Dorsolateral prefrontal cortex (tissue), 122 donors: ENCODE measurements at places on chromosomes 3 and 15.

DNA sequence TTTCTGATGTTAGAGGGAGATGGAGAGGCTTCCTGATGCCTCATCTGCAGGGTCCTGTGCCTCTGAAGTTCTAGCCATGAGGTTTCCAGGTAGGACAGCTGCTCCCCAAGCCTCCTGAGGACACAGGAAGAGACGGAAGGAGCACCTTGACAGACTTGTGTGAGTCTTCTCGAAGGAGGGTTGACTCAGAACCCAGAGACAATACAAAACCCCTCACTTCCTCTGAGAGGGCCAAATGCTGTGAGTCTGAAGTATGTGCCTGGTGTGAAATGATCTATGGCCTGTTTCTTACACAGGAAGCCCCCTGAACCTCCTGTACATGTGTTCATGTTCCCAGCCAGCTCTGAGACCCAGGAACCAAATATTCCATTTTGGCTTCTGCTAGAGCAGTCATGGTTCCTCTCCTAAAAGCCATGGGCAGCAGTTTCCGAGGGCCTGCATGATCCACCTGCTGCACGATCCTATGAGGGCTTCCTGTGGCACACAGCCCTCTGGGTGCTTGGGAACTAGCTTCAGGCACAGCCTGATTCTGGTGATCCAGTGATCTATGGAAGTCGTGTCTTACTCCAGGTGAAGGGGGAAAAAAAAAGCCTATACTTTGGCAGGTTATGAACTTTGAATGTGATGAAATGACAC, 62.2 kb downstream of the AAGAB start:
- DNase-seq, result no peak

GRCh38 chr3:169250000-169250399, 413.5 kb downstream of the MECOM start:
- DNase-seq, result no peak

DNA sequence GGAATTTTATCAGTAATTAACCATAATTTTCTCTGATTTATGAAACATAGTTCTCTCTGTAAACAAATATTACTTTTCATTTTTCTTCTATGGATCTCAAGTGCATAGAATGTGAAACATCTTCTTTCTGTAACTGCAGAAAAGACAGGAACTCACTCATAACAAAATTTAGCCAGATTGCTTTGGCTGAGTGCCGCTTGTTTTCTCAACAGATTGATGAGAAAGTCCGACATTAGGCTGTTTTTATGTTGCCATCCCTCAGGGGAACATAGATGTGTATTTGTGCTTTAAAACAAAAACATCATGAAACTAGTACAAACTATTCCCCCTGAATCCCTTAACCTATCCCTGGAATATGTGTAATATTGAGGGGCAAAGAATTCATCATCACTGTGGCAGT, 154.2 kb downstream of the B3GALNT1 start:
- no peak for DNase-seq

DNA sequence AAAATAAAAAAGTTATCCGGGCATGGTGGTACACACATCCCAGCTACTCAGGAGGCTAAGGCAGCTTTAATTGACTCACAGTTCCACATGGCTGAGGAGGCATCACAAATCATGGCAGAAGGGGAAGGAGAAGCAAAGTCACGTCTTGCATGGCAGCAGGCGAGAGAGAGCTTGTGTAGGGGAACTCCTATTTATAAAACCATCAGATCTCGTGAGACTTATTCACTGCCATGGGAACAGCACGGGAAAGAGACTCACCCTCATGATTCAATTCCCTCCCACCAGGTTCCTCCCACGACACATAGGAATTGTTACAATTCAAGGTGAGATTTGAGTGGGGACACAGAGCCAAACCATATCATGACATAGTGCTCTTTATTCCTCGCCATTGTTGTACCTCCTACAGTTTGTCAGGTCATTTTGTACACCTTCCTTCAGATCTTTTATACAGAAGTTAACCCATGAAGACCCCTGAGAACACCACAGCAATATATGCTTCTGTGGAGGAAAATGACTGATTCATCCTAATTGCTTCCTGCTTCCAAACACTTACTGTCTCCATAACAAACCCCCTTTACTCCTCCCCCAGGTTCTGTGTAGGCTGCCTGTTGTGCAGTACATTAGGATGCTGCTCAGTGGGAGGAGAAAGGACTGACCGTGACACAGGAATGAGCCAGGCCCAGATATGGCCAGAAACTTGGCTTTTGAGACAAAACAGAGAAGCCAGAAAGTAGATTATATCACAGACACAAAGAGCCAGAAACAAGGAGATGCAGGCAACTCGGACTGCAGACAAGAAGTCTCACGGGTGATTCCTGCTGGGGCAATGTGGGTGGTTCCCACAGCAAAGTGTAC, 67.9 kb upstream of the HEG1 start:
- no peak for DNase-seq

DNA sequence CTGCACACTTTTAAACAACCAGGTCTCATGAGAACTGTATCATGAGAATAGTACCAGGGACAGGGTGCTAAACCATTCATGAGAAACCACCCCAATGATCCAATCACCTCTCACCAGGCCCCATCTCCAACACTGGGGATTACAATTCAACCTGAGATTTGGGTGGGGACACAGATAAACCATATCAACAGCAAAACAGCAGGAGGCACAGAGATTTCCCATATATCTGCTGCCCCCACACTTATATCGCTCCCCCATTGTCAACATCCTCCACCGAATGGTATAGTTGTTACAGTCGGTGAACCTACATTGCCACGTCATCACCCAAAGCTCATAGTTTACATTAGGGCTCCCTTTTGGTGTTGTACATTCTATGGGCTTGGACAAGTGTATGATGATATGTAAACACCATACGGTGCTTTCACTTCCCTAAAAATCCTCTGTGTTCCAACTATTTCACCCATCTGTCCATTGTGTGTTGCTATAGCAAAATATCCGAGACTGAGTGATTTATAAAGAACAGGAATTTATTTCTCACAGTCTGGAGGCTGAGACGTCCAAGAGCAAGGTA, 224.8 kb downstream of the FAM43A start:
- no peak for DNase-seq

DNA sequence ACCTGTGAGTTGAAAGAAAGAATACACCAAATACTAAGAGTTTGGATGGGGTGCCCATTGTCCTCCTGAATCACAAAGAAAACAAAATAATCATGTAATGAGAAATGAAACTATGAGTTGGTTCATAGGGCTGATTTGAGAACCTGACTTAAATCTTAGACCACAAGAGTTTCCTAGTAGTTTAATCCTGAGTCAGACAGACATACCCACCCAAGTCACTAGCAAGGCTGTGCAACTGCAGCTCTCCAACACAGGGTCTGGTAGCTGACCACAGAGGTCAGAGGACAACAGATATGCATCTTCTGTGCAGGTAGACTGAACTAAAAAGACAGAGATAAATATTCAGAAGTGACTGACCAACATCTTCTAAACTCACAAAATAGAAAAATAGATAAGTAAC, 296.3 kb upstream of the TMCO5A start:
- DNase-seq, result no peak

- DNase-seq, result no peak
These were observed 19.5 kb upstream of the CAV3 start for GRCh38 chr3:8713901-8714759.

- DNase-seq, result no peak
These were observed 59.3 kb downstream of the GLCE start for GRCh38 chr15:69219690-69220089.

DNA sequence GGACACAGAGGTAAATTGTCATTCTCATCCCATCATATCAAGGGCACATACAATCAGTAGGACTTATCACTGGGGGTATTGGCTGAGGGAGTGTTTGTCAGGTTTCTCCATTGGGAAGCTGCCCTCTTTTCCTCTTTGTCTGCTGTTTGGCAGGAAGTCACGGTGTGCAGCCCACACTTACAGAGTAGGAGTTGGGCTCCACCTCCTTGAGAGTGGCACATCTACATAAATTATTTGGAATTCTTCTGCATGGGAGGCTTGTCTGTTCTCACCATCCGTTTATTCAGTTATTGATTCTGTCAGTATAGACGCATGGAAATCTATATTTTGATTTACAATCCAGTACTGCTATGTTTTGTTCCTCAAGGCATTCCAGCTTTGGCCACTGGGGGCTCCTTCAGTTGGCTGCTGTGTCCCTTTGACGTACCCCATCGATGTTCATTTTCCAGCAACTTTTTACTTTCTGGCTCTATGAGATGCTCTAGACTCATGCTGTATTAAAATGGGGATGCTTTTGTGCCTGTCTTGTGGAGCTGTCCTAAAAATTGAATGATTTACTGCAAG, 200.3 kb downstream of the SLCO3A1 start:
- no peak for DNase-seq

- DNase-seq, result no peak
These were observed 44.4 kb downstream of the ITGA11 start for GRCh38 chr15:68387381-68388143.

DNA sequence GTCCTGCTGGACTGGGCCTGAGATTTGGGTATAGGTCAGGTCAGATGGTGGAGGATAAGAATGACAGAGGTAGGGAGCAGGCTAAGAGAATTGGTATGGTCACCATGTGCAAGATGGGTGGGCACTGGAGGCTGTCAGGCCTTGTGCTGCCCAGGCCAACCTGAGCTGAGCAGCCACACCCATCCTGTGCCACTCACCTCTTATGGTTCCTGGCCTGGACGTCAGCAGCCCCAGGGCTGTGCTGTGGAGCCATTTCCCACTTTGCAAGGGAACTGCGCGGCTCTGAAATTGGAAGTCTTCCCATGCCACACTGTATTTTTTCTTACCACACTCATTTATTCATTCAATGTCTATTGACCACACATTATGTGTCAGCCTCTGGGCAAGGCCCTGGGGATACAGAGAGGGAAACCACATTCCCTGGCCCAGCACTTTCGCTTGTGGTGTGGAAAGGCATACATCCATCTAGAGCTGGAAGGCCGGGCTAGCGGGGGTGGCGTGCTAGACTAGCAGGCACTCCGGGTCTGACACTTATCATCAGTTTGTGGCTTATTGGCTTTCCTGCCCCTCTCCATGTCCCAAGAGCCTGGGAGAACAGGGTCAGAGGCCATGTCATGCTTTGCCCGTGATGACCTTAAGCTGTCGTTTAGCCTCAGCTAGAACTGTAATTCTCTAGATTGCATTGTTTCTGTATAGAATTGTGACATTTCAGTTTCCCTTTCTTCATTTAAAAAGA, 51.1 kb upstream of the POLG start:
- DNase-seq, result no peak

GRCh38 chr3:38614091-38614490, 35.4 kb downstream of the SCN5A start:
- no peak for DNase-seq

DNA sequence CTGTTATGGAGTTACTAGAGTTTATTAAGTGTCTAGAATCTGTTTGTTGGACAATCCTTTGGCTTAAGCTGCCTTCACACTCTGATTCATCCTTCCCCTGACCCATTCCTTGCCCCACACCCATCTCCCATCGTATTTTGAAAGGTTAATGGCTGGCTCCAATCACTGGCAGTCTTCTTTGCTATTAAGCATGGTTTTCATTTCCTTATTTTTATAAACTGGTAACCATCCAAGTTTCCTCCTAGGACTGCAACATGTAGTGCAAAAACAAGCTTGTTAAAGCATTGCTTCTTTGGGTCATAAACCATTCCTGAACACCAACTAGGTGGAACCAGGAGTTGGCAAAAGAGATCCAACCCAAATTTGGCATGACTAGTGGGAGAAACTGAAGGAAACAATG, 148.4 kb downstream of the DTWD1 start:
- DNase-seq, result no peak

GRCh38 chr3:8166014-8166413, 335.6 kb upstream of the LMCD1 start:
- no peak for DNase-seq

DNA sequence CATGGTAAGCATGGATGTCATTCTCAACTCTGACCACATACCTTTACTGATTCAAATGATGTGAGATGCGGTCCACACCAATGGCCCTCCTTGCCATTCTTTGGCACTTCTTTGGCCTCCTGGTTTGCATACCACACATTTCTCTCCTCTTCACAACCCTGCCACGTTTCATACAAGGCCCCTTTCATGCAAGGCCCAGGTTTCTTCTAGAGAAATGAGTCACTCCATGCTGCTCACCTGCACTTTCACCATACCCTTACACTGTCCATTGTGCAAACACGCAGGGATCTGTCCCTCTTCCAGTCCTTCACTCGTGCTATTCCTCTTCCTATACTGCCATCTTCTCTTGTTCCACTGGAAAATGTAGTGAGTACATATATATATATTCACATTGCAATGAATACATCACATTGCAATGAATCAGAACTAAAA, 24.4 kb upstream of the SLC24A5 start:
- no peak for DNase-seq

- no peak for DNase-seq
These were observed 24.2 kb downstream of the TMEM44 start for GRCh38 chr3:194608981-194609380.

GRCh38 chr3:10471054-10471688, 34.2 kb downstream of the ATP2B2 start:
- DNase-seq, result no peak

DNA sequence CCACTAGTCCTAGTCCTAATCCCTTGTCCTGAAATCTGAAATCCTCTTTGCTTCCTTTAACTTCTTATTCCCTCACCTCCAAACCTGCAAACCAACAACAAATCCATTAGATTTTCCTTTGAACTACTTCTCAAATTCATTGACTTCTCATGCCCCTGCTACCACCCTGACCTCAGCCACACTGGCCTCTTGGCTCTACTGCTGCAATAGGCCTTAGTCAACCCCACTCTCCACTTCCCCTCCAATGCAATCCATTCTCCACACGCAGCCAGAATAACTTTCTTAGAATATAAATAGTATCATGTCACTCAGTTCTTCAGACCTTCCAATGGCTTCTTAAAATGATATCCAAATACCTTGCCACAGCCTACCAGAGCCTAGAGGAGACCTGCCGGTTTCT, 131.1 kb upstream of the GADL1 start:
- no peak for DNase-seq

- no peak for DNase-seq
These were observed 651.5 kb upstream of the ADAMTS9 start for GRCh38 chr3:65339192-65339740.

GRCh38 chr3:28224430-28224829, 17.0 kb upstream of the CMC1 start:
- DNase-seq, result no peak

DNA sequence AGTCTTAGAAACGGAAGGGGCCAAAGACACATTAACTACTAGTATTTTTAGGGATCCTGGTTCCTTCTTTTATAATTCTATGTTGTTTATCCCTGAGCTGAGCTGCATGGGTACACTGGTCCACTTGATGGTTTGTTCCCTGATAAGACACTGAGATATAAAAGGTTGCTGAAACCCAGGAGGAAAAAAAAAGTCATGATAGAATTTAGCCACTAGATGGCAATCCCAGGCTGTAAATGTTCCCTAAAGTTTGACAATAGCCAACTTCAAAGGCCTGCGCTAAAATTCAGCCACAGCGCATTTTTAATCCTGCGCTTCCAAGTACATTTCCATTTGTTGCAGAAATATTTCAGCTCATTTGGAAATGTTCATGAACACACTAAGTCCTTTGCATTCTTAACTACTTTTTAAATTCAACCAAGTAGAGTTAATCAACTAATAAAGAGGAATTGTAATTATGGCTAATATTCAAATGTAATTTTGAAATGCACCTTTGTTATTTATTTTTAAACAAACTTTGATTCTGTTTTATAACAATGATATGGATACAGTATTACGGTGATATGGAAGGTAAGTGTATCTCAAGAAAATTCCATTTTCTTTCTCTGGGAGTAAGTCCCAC, 249.3 kb upstream of the FEZF2 start:
- DNase-seq, result no peak
